GM06990 (cell line): ENCODE measurements at places on chromosomes 11 and 22.

- DNase-seq, result no peak
Measured at GRCh38 chr11:69796063-69796462, 20.9 kb upstream of the FGF4 start.

GRCh38 chr11:119671051-119671450, 57.9 kb downstream of the NECTIN1 start:
- no peak for DNase-seq

DNA sequence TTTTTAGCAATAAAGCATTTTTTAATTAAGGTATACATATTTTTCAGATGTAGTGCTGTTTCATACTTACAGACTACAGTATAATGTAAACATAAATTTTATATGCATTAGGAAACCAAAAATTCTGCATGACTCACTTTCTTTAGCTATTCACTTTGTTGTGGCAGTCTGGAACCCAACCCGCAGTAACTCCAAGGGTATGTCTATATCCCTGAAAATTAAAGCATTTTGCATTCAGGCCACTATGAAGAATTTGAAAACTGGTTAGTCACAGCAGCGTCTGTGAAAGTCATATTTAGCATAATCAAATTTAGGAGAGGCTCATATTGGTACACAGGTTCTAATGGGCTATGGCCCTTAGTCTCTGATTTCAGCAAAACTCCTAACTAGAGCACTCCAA, 46.8 kb downstream of the BBOX1 start:
- no peak for DNase-seq

DNA sequence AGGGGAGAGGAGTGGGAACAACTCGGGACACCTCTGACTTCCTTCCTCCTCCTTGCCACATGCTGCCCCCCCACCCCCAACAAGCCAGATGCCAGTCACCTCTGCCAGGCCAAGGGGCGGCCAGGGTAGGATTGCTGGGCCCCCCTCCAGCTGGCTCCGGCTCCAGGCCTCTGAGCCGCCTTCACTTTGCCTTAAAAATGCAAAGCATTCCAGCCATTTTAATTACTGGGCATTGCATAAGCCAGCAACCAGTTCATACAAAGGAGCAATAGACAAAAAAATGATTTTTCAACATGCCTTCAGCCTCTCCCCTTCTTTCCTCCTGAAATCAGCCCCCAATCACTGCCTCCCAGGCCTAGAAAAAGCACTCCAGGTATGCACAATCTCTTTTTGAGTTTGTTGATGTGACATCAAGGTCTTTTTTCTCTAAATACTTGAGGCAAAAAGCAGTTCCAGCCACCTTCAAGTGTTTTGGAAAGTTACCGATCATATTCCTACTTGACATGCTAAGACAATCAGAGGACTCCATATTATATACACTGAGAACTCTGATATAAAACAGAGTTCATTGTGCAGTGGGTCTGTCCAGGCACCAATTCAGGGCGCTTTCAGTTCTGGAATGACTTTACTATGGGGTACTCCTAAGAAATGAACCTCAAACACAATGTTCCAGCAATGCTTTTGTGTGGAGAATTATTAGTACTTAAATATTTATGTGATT, 12.4 kb upstream of the TIMP3 start:
- no peak for DNase-seq
